ENCODE measurements at places on chromosomes 11 and 22.
A peak's percentile ranks its signal among the peaks of the same experiment; 100 is the strongest.

DNA sequence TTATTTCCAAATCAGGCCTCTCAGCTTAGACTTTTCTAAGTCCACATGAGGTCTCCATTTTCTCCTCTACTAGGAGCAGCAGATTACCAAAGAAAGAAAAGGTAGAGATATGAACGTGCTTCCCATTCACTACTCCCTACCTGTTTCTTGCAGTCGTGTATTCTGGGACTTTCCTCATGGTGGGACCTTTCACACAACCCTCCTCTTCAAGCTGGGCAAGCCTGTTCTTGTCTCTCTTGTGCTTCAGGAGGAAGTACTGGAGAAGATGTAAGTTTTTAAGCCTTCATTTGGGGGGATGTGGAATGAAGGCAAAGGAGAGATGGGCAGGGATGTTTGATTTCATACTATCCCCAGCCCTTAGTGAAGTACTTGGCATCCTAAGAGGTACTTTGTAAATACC, 128.8 kb upstream of the SESN3 start:
- no peak for DNase-seq

- peak; percentile 49 for DNase-seq
Observed at GRCh38 chr11:118437208-118438125, 1.2 kb downstream of the KMT2A start.

DNA sequence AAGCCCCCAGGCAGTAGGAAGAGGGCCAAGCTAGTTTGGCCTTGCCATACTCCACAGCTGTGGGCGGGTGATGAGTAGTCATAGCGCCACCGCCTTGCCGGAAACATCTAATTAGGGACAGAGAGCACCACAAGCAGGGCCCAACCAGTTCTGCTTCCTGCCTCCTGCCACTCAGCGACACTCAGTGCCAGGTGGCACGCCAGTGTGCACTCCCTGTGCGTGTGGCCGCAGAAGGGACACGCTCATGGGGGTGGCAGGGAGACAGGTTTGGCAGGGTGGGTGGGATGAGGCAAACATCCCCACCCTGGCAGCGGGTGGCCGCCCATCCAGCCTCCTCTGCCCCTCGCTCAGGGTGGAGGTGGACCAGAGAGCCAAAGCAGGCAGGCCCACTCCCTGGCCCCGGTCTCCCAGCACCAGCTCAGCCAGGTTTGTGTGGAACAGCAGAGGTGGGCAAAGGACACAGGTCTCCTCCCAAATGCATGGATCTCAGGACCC, 4.9 kb downstream of the OVOL1 start:
- DNase-seq = no peak

DNA sequence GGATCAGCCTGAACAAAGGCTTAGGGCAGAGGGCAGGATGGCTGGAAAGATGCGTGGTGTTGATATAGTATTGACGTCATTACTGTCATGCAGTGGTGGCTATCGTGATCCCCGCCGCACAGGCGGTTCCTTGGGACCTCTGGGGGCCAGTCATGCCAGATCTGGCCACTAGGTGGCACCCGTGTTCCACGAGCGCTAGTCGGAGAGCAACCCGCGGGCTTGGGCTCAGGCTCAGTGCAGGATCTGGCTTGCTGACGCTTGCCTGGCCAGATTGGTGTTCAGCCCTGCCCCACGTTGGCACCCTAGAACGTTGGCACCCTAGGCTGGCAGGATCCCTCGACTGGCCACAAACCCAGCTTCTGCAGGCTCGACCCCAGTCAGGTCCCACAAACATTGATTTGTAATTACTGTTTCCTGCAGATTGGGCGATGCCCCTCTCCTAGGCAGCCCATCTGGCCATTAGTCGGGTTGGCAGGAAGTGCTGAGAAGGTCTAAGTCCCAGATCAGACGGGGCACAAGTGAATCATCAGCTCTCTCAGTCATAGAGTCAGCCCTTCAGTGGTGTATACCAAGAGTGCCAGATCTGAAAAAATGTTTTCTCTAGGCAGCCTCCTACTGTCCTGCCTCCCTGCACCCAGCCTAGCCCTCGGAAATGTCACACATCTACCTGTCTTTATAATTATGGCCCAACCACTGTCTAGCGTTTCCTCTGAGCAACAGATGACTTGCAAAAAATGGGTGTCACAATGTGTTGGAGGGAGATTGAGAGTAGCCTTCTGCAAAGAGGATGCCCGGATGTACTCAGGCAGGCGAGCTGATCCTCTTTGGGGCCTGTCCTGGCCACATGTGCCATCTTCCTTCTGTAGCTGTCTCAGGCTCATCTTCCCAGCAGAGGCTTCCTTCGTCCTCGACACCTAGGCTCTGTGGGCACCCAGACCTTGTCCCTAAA, 315.3 kb downstream of the TMEM135 start:
- peak; percentile 77 for DNase-seq

DNA sequence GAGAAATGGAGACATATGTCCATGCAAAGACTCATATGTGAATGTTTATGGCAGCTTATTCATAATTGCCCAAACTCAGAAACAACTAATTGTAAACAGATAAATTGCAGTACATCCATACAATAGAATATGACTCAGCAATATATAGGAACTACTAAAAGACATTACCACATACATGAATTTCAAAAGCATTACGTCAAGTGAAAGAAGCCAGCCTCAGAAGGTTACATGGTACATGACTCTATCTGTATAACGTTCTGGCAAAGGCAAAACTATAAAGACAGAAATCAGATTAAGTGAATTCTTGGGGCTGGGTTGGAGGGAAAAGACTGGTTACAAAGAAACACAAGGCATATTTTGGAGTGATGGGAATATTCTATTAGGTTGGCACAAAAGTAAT, 7.2 kb downstream of the KCTD21 start:
- DNase-seq = no peak

DNA sequence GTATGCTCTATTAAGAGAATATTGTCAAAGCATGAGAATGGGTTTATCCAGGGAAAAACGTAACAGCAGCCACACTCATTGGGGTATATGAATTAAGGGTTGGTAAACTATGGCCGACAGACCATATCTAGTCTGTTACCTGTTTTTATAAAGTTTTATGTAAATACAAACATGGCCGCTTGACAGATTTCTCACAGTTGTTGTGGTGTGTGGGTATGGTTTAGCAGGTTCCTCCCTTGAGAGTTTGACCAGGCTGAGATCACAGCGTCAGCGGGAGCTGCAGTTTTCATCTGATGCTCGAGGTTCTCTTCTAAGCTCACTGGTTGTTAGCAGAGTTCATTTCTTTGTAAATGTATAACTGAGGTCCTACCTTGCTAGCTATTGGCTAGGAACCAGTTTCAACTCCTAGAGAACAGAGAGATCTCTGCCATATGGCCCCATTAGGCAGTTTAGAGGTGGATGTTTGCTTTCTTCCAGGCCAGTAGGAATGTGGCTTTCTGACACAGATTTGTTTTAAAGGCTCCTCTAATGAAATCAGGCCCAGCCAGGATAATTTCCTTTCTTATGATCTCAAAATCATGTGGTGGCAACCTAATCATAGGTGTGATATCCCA, 45.5 kb upstream of the GRIK4 start:
- no peak for DNase-seq

- DNase-seq = no peak
Observed at GRCh38 chr11:69352166-69352565, 58.2 kb downstream of the MYEOV start.

DNA sequence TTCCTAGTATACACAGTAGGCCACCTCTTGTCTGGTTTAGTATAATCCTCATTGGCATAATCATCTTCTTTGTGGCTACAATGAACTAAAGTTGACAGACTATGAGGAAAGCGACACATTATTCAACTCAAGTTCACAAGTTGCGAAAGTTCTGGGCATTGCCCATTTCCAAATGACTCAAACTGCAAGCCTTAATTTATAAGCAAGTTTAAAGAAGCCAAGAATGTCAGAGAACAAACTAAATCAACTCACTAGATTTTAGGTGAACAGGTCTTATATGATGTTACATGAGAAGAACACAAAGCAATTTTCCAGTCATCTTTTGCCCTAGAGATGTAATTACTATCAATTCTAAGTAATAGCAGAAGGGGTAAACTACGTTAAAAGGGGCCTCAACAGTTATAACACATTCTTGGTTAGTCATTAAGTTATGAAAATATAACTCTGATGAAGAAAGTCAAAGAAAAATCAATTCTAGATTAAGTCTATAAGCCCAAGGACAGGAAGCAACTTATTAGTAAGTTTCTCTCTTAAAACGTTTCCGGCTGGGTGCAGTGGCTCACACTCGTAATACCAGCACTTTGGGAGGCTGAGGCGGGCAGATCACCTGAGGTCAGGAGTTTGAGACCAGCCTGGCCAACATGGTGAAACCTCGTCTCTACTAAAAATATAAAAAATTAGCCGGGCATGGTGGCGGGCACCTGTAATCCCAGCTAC, 21.5 kb downstream of the PICALM start:
- no peak for DNase-seq

- no peak for DNase-seq
Observed at GRCh38 chr11:132048040-132048439, 677.6 kb downstream of the NTM start.

GRCh38 chr11:95892892-95893570, 30.9 kb downstream of the MTMR2 start:
- no peak for DNase-seq

DNA sequence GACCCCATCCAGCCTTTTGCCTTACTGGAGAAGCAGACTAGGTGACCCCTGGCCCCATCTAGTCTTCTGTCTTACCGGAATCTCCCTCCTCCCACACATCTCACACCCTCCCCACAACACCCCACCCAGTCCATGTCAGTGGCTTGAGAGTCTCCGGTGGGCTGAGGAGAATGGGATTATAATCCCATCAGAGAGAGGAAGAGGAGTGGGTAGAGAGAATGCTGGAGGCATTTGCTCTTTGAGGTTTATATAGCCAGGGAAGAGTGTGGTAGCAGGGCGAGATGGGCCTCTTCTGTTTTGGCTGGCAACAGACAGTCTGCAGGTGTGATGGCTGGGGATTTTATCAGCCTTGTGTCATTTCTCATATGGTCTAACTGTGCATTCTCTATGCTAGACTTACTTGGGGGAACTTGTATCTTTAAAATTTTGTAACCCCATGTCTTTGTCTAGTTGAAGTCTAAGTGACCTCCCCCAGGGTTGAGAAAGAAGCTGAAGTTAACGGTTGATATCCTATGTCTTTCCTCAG, 50.3 kb downstream of the GRAMD1B start:
- DNase-seq = no peak

GRCh38 chr11:95255251-95256145, 24.5 kb upstream of the SESN3 start:
- peak; percentile 82 for DNase-seq

- DNase-seq = no peak
Observed at GRCh38 chr22:36455571-36456463, 25.6 kb downstream of the TXN2 start.

GRCh38 chr11:2447951-2448650, 3.3 kb downstream of the KCNQ1 start:
- DNase-seq = no peak

DNA sequence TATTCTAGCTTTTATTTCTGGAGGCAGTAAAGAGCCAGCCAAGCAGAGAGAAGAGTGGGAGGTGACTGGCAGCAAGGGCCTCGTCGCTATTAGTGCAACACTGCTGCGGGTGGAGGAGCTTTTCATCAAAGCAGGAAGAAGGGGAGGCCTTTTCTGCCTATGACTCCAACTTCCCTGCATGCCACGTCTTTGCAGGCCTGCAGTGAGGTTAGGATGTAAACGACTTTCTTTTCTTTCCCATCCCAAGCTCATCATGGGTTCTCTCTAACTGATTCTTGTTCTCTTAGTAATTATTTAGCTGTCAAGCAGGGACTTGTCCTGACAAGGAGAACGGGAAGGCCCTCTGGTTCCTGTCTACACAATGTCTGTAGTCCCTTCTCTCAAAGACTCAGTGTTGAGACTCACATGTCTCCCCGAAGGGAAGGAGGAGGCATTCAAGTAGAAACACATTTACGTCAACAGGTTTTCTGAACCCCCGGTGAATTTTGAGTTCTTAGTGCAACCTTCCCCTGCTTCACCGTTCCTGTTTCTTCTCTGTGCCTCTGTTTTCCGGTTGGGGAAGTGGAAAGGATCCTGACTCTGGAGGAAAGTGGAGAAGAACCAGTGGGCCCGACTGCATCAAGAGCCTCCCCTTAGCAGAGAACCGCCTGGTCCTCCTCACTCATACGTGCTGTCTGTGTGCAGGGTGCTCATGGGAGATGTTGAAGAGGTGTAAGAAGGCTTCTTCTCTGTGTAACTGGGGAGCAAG, 56.9 kb downstream of the PACS1 start:
- DNase-seq = peak; percentile 23

DNA sequence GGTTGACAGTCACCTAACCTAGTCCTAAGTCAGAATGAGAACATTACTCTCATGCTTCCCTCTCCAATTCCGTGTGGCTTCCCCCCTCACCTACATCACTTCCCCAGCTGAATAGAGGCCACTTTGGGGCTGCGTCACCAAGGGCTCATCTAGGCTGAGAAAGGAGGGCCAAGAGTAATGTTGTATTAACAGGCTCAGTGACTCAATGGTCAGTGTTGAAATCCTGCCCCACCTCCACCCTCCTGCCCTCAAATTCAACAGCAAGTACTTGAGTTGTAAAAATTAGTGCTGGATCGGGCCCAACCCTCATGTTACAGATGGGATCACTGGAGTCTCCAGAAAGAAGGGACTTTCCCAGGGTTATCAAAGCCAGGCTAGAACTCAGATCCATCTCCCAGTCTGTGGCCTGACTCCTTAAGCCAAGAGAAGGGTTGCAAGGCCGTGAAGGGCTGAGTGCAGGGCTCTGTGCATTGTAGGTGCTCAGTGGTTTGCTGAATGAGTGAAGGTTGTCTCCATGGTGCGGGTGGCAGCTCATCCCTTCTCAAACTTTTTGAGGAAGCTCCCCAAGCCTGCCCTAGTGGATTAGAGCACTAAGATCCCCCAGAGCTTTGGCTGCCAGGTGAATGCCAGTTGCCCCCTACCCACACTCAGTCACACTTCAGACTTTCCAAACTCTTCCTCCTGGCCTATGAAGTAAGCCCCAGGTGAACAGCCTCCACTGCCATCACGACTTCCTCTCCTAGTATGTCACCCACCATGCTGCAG, 3.2 kb downstream of the DGAT2 start:
- DNase-seq = no peak

GRCh38 chr11:3222003-3222855, 3.6 kb upstream of the MRGPRG start:
- no peak for DNase-seq

DNA sequence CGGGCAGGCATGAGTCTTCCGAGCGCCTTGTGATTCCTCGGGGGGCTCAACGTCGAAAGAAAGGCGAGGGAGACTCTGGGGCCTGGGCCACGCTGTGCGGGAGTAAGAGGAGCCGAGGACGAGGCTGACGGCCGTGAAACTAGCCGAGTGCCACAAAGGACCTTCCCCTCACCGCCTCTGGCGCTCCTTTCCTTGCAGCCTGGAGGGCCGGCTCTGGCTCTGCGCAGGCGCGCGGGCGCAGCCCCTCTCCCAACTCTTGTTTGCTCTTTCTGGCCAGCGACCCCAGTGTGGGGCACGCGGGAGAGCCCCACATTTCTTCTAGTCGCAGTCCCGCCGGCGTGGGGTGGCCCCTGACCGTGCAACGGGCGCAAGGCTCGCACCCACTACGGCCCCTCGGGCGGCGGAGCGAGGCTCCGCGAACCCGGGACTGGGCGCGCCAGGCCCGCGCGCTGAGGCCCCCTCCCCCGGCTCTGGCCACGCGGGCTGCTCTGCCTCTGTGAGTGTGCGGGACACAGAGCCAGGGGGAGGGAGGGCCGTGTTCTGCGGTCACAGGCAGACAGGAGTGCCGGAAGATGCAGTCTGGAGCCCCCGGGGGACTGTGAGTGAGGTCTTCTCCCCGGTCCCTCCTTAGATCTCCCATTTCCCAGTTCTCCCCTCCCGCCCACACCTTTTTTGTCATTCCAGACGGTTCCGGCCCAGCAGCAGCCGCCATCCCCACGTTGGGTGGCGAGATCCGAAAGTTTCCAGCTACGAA, 1.0 kb upstream of the TOB2 start:
- DNase-seq = peak; percentile 49

GRCh38 chr22:47437110-47437509, 674.7 kb downstream of the TBC1D22A start:
- DNase-seq = no peak

All from NCI-H1436 (cell line).